ENCODE measurements at places on chromosomes 12 and 14.

DNA sequence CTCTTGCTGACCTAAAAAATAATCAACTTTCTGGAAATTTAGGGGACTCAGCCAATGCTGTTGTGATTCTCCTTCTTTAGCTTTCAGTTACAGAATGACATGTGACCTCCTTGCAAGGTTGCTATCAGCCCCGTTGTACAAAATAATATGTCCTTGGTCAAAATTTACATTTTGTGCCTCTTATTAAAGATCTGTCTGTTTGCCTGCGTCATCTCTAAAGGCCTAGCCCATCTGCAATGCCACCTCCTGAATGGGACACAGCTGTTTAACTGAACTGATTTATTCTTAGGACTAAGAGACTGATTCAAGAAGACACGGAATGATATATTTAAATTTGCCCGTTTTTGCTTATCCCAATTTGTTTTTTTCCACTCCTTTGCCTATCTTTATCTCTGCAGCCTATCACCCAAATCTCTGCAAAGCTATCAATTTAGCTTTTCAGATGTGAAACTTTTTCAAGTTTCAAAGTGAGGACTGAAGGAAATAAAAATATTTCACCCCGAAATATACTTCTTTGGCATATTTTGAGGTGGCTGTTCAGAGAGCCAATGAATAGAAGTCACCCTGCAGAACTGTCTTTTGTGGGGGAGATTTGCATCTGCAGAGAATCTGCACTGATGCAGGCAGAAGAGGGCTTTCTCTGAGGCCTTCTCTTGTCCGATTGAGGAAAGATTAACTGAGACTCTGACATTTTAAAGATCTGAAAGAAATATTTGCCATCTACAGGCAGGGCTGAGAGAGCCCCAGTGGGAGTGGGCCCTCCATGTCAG, 126.0 kb downstream of the VEZT start:
- DNase-seq: no peak

GRCh38 chr12:108914121-108914531, 34.2 kb downstream of the DAO start:
- no peak for DNase-seq

DNA sequence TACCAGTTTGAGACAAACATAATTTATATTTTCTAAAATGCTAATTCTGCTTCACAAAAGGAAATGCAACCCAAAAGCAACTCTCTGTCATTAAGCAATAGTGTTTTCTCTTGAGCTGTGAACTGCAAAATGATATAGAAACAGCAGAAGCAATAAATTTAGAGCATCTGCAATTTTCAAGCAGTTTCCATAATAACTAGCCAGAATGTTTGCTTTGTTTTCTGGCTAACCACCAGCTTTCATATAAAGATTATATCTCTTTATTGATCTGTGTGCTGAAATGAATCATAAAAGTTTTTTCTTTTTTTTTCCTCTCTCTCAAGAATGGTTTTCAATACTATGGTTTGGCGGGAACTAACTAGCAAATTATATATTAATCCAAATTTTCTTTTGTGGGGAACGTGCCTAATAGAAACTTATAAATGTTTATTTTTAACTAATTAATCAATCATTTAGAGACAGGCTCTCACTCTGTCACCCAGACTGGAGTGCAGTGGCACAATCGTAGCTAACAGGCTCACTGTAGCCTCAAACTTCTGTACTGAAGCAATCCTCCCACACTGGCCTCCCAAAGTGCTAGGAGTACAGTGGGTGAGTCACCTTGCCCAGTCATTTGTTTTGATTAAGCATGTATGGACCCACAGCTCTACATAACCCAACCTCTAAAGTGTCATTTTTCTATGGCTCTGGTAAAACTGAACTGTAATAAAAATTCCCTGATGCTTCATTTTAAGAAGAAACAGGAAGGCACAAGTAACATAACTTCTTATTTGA, 830.1 kb upstream of the MGAT4C start:
- no peak for DNase-seq

DNA sequence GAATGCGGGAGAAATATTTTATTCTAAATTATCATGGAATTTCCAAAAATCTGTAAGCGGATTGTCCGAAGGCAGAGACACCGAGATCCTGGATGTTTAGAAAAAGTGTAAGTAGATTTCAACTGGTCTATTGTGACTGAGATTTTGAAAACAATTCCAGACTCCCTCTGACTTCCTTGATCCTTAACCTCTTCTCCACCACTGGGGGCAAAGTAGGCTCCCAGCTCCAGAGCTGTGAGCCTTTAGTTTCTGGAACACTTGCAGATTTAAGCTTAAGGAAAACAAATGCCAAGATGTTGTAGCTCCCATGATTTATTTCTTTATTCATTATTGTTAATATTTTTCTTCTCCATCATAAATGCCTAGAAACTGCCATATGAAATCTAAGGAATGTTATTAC, 1320.5 kb upstream of the SEL1L start:
- DNase-seq: no peak

DNA sequence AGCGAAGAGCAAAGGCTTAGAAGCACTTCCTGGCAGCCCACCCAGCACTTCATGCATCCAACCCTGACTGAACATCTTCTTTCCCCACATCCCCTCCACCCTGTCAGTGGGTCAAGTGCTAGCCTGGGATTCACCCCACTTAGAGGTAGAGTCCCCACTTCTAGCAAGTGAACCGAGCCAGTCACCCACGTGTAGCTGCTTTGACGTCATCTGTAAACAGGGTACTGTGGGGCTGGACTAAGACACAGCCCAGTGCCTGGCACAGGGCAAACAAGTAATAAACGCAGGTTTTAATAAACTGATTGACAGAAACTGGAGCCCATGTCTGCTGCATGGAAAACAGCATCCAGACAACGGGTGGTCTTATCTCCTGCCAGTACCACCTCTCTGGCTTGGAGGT, 61.7 kb downstream of the ITPK1 start:
- no peak for DNase-seq
